ENCODE measurements at places on chromosomes 3 and 15.
A peak's percentile ranks its signal among the peaks of the same experiment; 100 is the strongest.

GRCh38 chr3:133699467-133699866 lies 37.7 kb upstream of the TOPBP1 start:
- DNase-seq = no peak

GRCh38 chr3:161414907-161415306 lies 43.6 kb upstream of the SPTSSB start:
- DNase-seq = no peak

- no peak for DNase-seq
Measured at GRCh38 chr15:93179072-93179471, 90.1 kb upstream of the RGMA start.

- DNase-seq = no peak
Measured at GRCh38 chr3:170307671-170308405, 49.7 kb upstream of the SKIL start.

DNA sequence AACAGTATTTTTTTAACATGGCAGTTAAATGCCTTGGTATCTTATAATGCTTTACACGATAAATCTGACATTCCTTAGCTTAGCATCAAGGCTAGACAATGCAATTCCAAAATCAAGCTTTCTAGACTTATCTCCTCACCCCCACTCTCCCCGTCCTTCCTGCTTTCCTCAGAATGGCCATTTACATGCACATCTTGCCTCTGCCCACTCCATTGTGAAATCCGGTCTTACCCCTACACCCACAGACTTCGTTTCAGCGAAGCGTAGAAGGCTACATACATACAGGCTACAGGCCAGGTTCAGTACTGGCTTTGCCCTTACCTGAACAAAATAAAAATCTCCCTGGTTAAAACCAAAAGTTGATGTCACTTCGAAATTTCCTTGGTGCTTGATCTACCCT lies 58.6 kb upstream of the SLC12A8 start:
- DNase-seq = no peak

DNA sequence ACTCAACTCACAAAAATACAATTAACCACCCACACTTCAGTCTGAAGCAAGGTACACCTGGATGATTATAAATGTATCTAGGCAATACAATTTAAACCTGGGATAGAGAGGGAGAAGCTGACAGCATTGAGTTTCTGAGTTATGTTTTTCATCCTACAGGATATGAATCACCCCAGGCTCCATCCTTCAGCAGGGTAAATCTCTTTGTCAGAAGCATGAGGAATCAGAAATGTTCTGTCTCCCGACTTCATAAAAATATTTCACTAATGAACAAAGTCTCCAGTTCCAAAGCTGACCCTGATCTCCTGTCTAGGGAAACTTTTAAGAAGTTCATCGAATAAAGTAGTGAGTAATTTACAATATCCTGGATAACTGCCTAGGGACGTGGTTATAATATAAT lies 25.5 kb upstream of the FRMD4B start:
- DNase-seq = no peak

DNA sequence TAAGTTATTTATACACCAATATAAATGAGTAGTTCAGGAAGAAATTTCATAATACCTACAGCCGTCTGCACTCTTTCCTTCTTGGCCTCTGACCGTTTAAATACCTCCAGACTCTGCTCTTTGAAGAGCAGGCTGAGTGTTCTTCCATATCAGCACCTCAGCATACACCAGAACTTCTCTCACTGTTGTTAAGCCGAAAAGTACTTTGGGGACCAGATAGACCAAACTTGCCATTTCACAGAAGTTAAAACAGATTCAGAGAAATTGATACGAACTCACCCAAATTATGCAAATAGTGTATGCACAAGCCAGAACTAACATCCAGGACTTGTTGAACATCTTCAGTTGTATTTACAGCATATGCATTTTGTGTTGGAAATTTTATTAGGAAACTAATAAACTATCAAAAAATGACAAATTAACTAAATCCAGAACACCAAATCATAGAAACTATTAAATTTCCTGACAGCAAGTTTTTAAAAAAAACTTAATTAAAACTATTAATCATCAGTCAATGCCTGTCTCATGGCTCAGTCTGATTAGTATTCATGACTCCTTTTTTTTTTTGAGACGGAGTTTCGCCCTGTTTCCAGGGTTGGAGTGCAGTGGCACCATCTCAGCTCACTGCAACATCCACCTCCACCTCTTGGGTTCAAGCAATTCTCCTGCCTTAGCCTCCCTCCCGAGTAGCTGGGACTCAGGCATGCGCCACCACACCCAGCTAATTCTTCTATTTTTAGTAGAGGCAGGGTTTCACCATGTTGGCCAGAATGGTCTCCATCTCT lies 24.1 kb downstream of the CGGBP1 start:
- no peak for DNase-seq

DNA sequence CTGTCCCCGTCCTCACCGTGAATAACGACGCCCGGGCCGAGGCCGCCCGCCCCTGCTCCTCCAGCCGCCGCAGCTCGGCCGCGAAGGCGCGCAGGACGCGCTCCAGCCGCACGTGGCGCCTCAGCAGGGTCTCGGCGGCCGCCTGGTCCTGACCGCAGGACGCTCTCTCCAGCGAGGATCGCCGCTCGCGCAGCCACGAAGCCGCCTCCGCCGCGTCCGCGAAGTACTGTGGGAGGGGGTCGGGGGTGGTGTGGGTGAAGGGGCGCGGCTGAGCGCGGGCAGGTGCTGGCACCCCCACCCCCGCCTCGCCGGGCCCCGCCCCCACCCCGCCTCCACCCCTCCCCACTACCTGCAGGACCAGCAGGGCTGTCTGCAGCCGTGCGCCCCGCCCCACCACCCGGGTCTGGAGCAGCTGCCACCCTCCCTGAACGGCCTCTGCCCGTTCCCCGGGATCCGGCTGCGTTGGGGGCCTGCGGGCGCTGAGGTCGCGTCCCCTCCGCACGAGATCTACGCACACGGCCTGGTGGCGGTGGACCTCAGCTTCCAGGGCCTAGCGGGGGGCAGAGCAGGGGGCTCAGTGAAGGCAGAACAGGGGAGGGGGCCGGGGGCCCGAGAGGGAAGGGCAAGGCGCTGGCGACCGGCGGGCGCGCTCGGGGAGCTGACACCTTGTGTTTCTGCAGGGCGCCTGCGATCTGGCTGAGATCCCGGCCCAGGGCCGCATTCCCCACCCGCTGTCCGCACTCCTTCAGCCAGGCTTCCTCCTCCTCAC lies 11.7 kb downstream of the SPTBN5 start:
- DNase-seq = no peak

- DNase-seq = no peak
Measured at GRCh38 chr3:41608347-41608746, 353.6 kb downstream of the ULK4 start.

- DNase-seq = no peak
Measured at GRCh38 chr3:46928282-46928681, 48.3 kb downstream of the CCDC12 start.

DNA sequence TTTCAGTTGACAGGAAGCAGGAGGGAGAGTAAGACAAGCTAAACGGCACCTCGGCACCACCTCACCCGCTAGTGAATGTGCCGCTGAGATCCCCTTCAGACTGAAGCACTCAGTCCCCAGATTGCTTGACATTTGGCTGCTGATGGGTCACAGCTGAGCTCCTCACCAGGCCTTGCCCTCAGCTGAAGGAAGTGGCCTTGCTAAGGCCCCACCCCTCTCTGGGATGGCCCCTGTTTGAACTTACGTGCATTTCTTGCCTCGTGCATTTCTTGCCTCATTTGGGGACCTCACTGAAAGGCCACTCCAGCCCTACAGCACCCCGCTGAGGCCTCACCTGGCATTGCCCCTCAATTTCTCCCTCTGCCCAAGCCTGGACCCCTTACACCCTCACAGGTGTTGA lies 39.8 kb downstream of the EOGT start:
- no peak for DNase-seq

- DNase-seq = no peak
Measured at GRCh38 chr3:70360979-70361760, 48.7 kb upstream of the MDFIC2 start.

DNA sequence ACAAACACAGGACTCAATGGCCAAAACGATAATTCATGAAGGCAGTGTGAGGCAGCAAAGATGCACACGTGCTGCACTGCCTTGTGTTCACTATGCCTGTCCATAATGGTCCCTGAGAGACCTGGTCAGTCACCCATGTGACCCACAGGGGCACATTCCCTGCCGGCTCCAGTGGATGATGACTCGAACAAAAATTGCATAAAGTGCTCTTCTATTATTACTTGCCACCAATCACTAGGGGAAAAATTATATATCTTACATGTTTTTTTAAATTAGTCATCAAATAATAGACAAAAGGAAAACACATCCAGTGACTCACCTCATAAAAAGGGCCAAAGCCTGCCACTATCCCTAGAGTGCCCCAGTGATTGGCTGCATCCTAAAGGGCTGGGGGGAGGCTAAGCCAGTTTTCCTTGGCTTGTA lies 47.5 kb downstream of the UBP1 start:
- no peak for DNase-seq

DNA sequence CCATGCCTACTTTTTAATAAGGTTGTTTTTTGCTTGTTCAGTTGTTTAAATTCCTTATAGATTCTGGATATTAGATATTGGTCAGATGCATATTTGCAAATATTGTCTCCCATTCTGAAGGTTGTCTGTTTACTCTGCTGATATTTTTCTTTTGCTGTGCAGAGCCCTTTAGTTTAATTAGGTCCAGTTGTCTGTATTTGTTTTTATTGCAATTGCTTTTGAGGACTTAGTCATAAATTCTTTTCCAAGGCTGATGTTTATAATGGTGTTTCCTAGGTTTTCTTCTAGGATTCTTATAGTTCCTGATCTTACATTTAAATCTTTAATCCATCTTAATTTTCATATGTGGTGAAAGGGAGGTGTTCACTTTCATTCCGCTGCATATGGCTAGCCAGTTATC lies 77.4 kb downstream of the PTPRG start:
- no peak for DNase-seq

DNA sequence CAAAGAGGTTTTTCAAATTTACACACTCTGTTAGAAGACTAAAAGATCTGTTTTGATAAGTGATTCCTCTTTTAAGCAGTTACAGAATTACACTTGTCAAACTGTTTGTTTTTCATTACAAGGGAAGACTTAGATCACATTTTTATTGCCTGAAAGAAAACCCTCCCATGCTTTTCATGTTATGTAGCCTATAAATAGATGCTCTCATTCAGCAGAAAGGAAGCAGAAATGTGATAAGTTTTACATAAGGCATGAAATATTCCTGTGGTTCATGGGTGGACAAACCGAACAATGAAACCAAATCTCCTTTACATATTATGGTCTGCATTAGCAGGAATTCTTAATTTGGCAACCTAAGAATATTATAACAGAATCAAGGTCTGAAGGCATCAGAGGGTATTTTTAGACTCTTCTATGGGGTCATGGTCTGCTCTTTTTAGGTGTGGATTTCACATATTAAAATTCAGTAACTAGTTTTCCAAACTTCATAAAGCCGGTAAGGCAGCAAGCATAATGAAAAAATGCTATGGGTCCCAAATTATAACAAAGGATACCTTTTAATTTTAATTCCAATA lies 37.3 kb upstream of the FXR1 start:
- no peak for DNase-seq

DNA sequence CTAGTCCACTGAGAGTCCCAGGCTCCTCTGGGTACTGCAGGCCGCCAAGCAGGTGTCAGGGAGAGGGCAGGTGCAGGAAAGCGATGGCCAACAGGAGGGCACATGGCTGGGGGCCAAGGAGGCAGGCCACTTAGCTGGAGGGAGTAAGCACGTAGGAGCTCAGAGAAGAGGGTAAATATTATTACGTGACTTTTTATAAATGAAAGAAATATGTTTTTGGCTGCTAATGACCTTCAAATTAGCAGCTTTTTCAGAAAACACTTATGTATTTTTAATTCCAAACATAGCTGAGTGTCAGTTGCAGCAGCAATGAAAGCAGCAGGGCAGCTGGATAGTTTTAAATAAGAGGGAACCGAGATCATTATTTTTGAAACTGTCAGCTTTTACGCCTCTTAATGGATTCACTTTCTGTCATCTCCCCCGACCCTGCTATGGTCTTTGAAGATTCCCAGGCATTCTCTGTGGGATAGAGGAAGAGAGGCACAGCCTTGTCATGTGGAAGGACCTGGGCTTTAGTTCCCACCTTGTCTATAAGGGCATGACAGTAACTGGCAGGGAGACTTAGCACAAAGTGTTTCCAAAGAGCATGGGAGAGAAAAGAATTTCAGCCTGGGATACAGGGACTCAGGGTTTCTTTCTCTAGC lies 477.1 kb downstream of the EPHB1 start:
- no peak for DNase-seq

GRCh38 chr3:183487896-183488295 lies 59.5 kb upstream of the MCF2L2 start:
- peak; percentile 36 for DNase-seq

- DNase-seq = no peak
Measured at GRCh38 chr15:67176195-67176971, 78.1 kb downstream of the AAGAB start.

- no peak for DNase-seq
Measured at GRCh38 chr3:13419505-13420044, 547 bp downstream of the NUP210 start.

DNA sequence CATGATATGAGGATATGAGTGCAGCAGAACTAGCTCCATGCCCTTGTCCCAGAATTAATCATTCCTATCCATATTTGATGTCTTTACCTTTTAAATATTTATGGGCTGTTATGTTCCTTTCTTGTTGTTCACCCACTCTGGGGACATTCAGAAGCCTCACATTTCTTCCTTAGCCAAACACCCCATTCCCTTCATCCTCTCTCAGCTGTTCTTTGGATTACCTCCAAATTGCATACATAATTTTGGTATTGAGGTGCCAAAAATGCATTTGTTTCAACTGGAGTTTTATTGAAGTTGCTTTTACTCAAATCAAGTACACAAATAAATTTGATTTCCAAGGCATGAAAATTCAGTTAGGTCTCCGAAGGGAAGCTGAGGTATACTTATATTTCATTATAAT lies 51.4 kb downstream of the CHL1 start:
- no peak for DNase-seq

GRCh38 chr3:57555306-57555705 lies 768 bp upstream of the PDE12 start:
- DNase-seq = no peak

DNA sequence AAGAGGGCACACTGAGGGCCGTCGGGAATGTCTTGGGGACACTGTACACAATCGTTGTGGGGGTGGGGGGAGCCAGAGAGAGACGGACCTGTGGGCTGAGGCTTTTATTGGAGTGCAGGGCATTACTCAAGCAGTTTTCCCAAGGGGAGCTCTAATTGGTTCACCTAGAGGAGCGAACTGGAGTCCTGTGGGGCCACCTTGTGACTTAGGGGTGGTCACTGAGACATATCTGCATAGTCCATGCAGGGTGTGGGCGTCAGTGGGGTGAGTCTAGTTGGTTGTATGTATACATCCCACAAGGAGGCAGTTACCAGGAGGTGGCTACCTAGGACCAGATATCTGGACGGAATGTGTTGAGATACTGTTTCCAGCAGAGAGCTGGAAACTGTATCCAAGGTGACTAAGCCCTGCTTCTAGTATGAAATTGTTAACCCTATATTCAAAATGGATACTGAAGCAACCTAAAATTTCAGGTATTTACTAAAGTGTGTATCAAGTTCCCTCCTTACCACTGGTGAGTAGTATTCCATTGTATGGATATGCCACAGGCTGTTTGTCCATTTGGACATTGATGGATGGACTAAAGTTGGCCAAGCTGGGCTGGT lies 2.6 kb upstream of the PIGZ start:
- DNase-seq = no peak
